K562 (cell line): ENCODE measurements at places on chromosomes 2 and 18.
A peak's percentile ranks its signal among the peaks of the same experiment; 100 is the strongest.

GRCh38 chr2:105609746-105610402, 134.8 kb upstream of the NCK2 start:
- no peak for DNase-seq

- DNase-seq, result peak; percentile 59
Measured at GRCh38 chr2:201257381-201257955, 2.9 kb upstream of the CASP8 start.

- peak; percentile 28 for DNase-seq
Measured at GRCh38 chr2:99692785-99693184, 203.0 kb upstream of the REV1 start.

DNA sequence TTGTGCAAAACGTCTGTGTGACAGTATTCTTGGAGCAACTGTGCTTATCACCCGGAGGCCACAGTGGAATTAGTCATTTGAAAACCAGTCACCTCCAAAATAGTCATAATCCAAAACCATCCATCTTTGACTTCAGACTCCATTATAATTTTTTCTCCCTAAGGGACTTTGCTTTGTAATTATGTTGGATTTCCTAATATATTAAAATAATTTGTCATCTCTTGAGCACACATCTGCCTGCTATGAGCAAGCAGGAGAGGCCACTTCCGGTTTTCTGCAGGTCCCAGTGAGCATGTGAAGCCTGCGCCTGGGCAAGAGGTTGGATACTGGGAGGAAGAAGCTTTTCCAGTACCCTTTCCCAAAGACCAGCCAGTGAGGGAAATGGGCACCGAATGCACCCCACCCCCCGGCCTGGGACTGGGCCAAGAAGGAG, 57.7 kb downstream of the ODC1 start:
- peak; percentile 33 for DNase-seq

- DNase-seq, result no peak
Measured at GRCh38 chr2:28407131-28407975, 14.7 kb downstream of the FOSL2 start.

DNA sequence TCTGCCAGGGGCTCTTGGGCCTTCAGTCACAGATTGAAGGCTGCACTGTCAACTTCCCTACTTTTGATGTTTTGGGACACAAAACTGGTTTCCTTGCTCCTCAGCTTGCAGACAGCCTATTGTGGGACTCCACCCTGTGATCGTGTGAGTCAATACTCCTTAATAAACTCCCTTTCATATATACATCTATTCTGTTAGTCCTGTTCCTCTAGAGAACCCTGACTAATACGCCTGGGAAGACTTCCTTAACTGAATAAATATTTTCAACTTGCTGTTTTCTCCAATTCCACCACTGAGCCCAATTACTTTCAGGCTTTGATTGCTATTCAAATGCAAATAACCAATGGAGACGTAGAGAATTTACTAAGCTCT, 61.4 kb upstream of the CCDC195 start:
- DNase-seq, result no peak

DNA sequence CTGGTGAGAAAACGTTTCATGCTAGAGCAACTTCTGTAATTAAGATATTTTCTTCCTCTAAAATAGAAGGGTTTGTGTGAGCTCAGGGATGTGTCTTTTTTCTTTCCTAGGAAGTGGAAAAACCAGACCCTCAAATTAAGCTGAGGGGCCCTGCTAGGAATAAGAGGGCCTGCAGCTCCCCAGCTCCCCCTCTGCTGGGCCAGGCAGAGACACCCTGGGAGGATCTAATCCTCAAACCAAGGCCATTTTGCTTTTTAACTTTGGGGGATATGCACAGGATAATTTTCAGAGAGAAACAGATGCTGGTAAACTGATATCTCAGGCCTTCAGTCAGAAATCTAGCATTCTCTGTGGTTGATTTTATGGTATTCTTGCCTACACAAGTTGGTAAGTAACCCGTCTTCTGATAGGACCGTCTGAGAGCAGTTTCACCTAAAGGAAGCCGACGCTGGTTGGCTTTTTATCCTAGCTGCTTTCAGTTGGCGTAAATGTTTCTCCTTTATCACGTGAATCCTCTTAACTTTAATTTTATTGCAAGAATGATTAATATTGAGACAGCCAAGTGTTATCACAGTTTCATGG, 34.8 kb downstream of the SNTG2 start:
- no peak for DNase-seq

GRCh38 chr2:21820271-21820670, 696.5 kb downstream of the TDRD15 start:
- no peak for DNase-seq

GRCh38 chr18:42086288-42086687, 131.3 kb downstream of the PIK3C3 start:
- DNase-seq, result no peak

- no peak for DNase-seq
Measured at GRCh38 chr2:204172145-204172600, 235.6 kb downstream of the ICOS start.

DNA sequence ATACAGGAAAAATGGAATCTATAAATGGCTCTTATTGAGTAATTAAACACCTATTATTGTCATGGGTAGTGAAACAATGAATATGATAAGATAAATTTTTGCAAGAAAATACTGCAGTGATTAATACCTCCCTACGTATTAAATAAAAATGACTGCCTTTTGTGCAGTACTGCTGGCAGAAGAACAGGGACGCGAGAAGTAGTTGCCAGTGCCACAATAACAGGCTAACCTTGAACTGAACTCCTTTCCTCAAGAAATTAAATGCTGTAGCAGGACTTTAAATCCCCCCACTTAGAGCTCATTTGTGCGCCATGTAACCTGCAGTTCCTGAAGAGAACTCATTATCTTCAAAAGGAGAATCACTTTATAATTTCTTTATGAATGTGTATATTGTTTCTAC, 24.6 kb downstream of the FIGN start:
- no peak for DNase-seq

- DNase-seq, result no peak
Measured at GRCh38 chr18:9017905-9018227, 84.6 kb upstream of the NDUFV2 start.

- no peak for DNase-seq
Measured at GRCh38 chr2:149650006-149650405, 62.4 kb upstream of the MMADHC start.

- peak; percentile 34 for DNase-seq
Measured at GRCh38 chr2:240989451-240990265, 8.8 kb upstream of the SNED1 start.

DNA sequence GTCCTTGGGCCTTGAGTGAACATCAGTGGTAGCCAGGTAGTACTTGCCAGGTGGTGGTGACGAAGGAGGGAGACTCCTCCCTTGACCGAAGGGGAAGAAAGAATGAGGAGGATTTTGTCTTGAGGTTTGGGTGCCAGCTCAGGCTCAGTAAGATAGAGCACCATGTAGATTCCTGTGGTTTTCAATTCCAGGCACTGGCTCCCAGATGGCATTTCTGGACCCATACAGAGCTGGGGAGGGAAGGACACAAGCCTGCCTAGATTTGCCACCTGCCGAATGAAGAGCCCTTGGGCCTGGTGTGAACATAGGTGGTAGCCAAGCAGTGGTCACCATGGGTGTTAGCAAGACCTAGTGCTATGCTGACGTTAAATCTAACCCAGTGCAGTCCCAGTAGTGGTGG, 108.8 kb upstream of the UBE2E3 start:
- no peak for DNase-seq

DNA sequence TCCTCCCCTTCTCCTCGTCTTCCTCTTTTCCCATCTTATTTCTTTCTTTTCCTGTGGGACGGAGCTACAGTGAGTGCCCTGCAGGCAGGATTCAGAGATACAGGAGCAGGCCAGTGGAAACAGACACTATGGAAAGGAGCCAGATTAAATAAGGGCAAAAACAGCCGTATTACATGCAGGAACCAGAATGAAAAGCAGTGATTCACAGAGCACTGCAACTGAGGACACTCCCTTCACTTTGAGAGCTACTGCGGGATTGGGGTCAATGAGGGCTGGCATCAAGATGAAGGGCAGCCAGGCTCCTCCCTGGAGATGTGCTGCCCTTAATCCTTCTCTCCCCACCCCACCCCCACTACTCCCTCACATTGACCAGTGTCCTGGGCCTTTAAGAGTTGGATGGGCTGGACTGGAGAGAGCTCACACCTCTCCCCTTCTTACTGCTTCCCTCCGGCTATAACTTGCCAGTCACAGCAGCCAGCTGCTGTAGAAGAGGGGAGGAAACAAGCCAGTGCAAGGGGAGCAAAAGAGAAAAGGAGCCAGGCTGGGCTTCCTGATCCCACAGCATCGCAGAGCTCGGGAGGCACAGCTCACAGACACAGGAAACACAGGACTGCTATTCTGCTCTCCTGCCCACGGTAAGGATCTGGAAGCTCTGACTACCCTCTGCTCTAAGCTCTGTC, at the start of gene PLCD4:
PLCD4 (plus strand) TSS at position 464 of the 680 bp plus-strand sequence. CDS start 7,841 bp downstream, outside the sequence.
- no peak for DNase-seq

- DNase-seq, result no peak
Measured at GRCh38 chr2:15734674-15735483, 143.2 kb downstream of the DDX1 start.

GRCh38 chr2:195898505-195899191, 170.0 kb downstream of the DNAH7 start:
- no peak for DNase-seq

- DNase-seq, result no peak
Measured at GRCh38 chr2:14944562-14945346, 312.2 kb downstream of the LRATD1 start.

DNA sequence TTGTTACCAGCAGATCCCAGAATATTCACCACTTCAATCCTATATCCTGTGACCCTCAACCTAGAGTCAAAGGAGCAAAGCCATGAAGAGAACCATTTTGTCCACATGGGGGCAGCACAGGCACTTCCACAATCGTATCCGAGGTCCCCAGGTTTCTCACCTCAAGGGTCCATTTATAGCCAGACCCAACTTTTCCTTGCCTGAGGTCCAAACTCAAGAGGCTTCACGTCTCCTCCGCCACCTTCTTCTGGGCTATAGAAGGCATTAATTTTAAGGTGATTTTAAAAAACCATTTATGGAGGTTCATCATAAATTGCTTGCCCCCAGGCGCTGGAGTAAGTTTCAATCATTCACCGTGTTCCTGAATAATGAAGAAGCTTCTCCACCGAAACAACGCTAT, 111.6 kb upstream of the NABP1 start:
- DNase-seq, result peak; percentile 86
